ENCODE measurements at places on chromosomes 6 and 20. TPM values are rescaled to one million over a fixed set of nuclear protein-coding genes. Genes with fewer than 3 reads are reported as not detected.

DNA sequence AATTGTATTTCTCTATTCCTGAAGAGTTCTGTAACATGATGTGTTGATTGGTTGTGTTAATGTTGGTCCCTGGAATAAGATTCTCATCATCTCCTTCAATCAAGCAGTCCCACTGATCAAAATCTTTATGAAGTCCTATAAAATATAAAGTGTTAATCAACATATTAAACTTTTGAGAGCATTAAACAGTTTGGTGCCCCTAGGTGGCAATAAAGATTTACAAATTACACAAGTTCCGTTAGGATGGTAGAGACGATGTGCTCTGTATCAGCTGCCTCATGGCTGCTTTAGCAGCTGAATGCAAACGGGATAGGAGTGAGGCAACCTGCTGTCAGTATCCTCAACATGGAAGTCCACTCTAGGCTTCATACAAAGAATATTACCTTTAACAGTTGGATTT is 16.9 kb downstream of the TDRD6 start:
- no peak for DNase-seq

DNA sequence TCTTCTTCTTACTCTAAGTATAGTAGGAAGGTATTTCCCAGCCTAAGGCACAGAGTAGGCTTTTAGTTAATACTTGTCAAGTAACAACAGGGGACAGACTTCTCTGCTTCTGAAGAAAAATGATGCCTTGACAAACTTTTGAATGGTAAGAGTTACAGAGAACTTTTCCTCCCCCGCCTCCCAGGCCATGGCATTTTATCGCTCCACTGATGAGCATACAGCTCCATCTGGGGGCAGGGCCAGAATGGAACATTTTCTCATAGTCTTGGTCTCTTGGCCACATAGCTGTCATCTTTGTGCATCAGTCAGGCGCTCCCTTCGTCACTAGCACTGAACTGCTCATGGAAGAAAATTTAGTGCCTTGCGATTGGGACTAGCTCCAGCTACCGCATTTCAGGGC is 1066.8 kb upstream of the CITED2 start:
- no peak for DNase-seq

DNA sequence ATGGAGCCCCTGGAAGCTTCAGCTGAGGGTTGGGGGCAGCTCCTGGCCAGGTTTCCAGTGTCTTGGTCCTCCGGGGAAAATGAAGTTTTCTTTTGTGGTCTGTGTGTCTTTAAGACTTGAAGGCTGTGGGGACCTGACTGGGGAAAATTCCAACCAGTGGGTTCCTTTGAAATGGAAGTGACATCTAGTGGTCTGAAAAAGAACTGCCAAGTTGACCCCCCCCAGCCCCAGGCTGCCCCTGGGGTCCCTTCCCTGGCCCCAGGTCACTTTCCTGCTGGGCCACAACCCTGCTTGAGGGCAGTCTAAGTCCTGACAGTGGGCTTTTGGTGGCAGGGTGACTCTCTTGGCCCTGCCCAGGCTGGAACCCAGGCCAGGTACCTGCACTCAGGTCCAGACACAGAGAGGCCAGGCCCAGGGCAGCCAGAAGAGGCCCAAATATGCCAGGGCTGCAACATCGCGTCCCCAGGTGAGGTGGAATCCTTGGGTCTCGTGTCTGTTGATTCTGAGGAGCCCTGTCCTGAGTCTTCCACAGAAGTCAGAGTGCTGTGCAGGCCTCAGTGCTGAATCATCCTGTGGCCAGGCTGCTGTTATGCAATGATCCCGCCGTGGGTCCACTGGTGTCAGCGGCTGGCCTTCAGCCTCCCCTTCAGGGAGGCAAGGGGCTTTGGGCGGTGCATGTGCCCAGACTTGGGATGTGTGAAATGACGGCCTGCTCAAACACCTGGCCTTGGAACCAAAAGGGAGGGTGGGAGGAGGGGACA is 68.4 kb downstream of the VEGFA start:
- DNase-seq: peak; percentile 43

DNA sequence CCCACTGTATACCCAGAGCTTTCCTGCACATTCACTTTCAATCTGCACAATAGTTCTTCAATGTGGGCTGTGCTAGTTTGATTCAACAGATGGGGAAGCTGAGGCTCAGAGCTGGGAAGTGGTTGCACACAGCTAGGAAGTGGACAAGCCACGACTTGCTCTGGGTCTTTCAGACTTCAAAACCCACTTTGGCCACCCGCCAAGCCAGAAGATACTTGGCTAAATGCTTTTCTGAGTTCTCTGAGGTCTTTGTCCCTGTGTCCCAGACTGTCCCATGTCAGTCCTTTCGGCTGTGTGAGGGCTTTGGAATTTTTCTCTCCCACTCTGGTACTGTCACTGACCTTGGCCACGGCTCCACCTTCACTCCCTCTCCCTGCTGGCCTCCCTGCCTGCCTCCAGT is 10.6 kb downstream of the PDYN start:
- DNase-seq: no peak

DNA sequence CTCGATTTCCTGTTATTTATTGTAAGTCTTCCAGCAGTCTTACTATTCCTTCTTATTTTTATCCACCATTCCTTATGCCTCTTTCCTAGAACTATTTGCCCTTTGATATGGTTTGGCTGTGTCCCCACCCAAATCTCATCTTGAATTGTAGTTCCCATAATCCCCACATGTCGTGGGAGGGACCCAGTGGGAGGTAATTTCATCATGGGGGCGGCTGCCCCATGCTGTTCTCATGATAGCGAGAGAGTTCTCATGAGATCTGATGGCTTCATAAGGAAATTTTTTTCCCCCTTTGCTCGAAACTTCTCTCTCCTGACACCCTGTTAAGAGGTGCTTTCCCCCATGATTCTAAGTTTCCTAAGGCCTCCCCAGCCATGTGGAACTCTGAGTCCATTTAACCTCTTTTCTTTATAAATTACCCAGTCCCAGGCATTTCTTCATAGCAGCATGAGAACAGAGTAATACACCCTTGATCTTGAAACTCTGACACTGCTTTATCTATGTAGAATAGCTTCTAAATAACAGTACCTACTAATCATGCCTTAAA is 48.8 kb downstream of the PLN start:
- no peak for DNase-seq

GRCh38 chr20:39082622-39083398 is 120.7 kb downstream of the DHX35 start:
- DNase-seq: no peak

DNA sequence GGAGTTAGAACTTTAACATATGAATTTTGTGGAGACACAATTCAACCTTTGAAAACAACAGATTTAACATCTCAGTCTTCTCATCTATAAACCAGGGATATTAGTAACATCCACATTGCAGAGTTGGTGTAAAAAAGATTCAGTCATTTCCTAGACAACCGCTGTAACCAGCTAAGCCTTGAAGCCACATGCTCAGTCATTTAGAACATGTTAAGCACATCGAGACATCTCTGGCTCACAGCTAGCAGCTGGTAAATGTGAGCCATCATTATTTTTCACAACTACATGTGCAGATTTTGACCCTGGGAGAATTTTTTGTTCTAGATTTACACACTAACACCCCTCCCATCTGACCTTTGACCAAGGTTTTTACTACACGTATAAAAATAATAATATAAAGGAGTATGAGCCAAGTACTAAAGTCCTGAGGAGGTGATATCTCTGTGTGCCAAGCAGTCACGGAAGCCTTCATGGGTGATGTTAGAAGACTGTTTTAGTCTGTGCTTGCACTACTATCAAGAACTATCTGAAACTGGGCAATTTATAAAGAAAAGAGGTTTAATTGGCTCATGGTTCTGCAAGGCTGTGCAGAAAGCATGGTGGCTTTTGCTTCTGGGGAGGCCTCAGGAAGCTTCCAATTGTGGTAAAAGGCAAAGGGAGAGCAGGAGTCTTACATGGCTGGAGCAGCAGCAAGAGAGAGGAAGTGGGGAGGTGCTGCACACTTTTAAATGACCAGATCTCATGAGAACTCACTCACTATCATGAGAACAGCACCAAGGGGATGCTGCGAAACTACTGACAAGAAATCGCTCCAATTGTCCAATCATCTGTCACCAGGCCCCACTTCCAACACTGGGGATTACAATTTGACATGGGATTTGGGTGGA is 48.7 kb upstream of the IL20RA start:
- no peak for DNase-seq

LY6G5C gene
- polyA plus RNA-seq: 1.9 TPM

PRRT1 gene
- polyA plus RNA-seq: 0.63 TPM

TNXB gene
- 1.7 TPM for polyA plus RNA-seq

TRDN gene
- not detected for polyA plus RNA-seq

SLC22A2 gene
- polyA plus RNA-seq: not detected

TSBP1 gene
- not detected for polyA plus RNA-seq

DNMT3B gene
- 9.5 TPM for polyA plus RNA-seq

RSPH3 gene
- polyA plus RNA-seq: 4.0 TPM

All from A549 (cell line).